Uterus (tissue), 4 donors: ENCODE measurements at places on chromosomes 4 and X. TPM values are rescaled to one million over a fixed set of nuclear protein-coding genes. Genes with fewer than 3 reads are reported as not detected.

GRCh38 chrX:114162068-114162735 lies 421.7 kb upstream of the HTR2C start:
- no peak for DNase-seq

DNA sequence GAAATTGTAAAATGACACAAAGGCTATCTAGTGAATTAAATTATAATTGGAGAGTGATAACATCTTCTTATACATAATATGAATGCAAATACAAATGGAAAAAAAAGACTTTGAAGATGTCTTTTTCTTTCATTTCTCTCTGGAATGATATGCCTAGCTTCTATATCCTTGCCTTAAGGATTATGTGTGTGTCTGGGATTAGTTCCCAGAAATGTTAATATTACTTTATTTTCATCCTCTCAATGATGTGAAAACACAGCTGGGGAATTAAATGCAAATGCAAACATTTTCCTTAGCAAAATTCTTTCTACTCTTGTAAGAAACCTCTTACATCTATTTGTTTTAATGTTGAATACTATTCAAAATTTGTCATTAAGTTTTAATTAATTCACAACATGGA lies 441.9 kb downstream of the FSTL5 start:
- DNase-seq, result no peak

DNA sequence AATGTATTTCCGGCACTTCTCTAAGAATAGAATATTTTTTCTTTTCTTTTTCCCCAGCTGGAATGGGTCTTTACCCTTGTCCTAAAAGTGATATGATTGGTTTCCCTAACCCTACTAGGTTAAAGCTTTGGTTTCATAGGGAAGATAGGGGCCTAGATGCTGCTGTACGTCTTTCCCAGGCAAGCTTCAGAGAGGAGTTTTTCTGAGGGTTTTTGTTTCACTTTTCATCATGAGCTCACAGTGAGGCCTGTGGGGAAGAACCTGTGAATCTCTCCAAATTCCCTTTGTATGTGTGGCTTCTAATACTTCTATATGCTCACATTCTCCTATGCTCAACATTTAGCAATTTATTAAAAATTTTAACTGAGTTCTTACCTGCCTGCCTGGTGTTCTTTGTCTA lies 320.0 kb upstream of the PCDH18 start:
- DNase-seq, result no peak

DNA sequence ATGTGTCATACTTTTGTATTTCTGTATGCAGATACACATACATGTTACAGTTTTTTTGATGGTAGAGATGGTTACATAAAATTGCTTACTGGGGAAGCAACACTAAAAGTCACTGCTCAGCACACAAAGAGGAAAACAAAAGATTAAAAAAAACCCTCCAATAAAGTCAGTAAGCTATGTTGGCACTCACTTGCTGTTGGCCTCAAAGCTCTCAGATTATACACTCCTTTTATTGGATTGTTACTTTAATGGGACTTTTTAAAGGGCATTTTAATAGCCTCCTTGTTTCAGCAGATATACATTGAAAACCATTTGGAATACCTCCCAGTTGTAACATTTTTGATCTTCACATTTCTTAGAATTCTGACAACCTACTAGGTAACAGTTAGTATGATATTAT lies 222.0 kb upstream of the HHIP start:
- no peak for DNase-seq

DNA sequence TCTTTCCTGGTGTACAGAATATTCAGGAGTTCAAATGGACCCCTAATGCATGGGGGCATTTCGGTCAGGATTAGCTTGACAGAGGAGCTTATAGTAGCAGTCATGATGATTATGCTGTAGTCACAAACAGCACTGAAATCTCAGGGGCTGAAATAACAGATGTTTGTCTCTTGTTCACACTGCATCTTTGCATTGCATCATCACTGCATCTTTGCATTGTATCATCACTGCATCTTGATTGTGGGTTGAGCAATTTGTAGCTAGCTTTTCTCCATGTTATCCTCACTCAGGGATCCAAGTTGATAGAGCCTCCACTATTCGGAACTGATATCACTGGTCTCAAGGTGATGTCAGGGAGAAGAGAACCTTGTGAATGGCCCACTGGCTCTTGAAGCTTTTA lies 160.9 kb downstream of the GATB start:
- no peak for DNase-seq

DNA sequence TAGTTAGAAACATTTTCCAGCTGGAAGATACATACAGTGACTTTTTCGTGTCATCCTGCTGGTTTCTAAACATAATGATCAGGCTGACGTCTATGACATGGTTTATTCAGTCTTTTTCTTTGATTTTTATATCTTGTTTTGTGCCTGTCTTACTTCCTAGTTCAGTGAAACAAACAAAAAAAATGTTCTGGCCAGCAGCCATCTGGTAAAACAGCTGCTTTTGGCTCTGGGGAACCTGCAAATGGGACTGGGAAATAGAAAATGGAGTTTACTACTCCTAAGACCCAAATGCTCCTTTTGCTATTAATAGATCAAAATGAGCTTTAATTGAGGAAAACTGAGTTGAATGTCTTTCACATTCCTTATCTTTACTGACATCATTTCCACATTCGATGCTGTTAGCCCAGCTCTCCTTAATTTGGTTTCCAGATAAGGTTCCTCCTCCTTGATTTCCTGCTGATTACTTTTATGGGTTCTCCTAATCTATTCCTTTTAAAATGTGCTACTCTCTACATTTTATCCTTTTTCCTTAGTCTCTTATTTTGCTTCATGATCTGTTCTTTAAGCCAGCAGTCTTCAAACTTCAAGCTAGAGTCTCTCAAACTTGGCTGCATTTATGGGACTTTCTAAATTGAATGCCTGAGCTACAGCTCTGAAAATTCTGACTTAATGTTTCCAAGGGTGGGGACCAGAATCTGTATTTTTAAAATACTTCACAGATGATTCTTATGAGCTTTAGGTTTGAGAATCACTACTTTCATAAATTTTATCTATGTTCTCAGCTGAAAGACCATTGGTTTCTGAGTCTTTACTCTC lies 499.5 kb downstream of the ANKRD50 start:
- peak; percentile 32 for DNase-seq

- DNase-seq, result no peak
These were observed 36.3 kb downstream of the SH3BGRL start for GRCh38 chrX:81238166-81238565.

DNA sequence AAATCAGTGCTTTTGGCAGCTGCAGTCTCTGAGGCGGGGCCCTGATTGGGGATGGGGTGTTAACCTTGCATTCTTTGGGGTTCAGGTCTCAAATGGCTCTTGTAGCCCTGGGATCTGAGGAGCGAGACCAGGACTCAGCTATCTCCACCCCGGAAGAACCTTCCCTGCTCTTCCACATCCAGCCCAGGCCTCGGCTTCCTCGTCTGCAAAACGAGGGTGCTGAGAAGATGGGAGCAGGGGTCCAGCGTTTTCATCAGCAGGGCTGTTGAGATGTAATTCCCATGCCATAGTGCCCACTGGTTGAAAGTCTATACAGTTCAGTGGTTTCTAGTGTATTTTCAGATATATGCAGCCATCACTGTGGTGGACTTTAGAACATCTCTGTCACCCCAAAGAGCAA lies 34.6 kb upstream of the WFS1 start:
- no peak for DNase-seq

DNA sequence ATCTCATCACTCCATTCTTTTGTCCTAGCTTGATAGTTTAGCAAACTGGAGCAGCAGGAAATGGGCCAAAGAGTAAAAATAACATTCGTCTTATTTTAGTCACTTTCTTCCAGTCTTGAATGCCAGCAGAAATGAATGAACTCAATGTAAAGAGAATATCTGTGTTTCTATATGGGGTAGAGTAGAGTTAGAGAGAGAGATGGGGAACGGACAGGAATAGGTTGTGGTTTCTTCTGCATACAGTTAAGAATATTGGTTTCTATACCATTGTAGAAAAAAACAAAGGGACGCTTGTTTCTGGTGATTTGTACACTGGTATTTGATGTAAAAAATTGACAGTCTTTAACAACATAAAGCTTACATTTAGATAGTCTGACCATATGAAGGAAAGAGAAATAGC lies 8.9 kb downstream of the GPR174 start:
- no peak for DNase-seq

DNA sequence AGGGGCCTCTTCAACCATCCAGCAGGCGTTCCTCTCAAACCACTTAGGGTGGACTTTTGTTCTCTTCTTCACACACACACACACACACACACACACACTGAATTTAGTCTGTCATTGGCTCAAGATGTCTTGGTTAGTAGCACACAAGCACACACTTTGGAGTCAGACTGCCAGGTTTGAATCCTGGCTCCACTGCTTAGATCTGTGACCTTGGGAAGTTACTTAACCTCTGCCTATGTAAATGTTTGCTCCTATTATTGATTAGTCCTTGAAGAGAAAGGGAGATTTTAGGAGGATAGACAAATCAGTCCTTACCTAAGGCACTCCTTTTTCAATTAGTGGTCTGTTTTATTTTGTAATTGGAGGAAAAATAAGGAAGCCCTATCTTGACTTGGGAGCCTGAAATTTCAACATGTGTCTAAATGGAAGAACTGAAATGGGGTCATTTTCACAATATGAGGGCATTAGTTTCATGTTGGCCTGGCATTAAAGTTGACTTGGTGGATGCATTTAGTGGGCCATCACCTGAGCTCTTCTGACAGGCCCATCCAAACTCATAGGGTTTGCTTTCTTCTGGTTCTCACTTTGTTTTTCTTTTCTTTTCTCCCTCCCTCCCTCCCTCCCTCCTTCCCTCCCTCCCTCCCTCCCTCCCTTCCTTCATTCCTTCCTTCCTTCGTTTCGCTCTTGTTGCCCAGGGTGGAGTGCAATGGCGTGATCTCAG lies 13.3 kb upstream of the TMEM131L start:
- DNase-seq, result no peak

- no peak for DNase-seq
These were observed 8.5 kb downstream of the PCDH10 start for GRCh38 chr4:133157460-133158160.

DNA sequence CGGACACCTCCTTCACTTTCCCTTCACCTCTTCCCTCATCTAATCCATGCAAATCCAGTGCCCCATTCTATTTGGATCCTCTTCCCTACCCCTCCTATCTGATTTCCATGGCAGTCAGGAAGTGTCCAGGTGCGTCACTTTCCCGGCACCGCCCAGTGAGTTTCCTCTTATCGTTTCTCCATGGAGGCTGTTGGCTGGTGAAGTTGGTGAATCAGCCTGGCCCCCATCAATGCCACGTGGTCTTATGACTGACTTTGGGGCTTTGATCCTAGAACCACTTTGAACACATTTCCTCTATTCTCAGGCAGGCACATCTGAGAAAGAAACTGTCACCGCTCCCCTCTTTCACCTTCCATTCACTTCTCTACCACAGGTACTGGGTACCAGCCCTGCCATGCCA lies 137.8 kb downstream of the CEP135 start:
- DNase-seq, result no peak

DNA sequence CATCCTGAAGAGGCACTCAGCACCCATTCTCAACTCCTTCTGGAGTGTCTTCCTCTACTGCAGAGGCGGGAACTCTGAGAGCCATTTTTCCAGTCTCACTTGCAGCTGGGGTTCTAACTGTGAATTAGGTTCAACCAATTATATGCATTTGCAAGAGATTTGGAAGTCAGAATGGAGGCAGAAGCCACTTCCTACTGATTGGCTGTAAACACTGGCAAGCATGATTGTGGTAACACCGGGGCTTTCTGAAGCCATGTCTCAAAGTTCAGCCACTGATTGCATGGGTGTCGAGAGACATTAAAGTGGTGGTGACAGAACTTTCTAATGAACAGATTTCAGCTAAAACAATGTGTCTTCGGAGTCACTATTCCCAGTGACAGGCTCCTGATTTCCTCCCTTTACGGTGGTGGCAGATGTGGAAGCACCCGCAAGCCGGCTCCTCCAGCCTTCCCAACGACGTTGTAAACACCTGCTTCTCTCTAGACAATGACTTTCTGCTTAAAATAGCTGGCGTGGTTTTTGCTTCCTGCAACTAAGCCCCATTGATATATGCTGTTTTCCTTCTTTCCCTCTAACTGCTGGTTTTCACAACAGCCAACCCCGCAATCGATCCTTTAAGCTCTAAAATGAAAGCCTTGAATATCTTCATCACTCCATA lies 92.0 kb downstream of the IRF2 start:
- no peak for DNase-seq

- DNase-seq, result no peak
These were observed 20.0 kb downstream of the TMEM154 start for GRCh38 chr4:152659806-152660205.

DNA sequence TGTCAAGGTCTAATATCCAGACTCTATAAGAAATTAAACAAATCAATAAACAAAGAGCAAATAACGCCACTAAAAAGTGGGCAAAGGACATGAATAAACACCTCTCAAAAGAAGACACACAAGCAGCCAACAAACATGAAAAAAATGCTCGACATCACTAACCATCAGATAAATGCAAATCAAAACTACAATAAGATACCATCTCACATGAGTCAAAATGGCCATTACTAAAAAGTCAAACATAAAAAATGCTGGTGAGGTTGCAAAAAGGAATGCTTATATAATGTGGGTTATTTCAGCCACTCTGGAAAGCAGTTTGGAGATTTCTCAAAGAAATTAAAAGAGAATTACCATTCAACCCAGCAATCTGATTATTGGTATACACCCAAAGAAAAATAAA lies 481.1 kb downstream of the STPG2 start:
- DNase-seq, result no peak

DNA sequence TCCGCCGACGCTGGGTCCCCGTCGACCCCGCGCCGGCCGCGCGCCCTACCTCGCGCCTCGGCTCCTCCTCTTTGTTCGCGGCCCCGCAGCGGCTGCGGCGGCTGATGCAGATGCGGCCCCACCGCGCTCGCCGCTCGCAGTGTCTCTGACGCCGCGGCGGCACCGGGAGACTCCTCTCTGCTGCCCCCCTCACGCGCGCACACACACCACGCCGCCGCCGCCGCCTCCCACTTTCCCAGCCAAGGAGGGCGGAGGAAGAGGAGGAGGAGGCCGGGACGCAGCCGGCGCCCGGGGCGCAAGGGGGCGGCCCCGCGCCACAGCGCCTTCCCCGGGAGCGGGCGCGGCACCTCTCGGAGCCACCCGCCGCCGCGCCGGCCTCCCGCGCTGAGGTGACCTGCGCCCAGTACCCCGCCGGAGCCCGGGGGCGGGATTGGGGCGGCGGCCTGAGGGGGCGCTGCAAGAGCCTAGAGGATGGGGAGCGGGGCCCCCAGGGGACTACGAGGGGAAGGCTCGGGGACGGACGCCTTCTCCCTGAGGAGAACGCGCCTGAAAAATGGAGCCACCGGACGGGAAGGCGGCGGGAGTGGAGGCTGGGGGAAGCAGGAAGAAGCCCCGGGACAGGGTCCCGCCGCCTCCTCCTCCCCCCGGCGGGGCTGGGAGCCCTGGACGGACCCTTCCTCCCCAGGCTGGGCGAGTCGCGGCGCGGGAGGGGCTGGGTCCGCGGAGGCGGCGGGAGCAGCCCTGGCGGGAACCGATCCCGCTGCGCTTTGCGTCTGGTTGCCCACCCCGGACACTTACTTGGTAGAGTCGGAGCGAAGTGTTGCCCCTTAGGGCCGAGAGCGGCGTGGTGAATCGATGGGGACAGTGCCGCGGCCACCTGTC lies at the start of gene SH3RF1:
SH3RF1 (minus strand) TSS at position 147 of the 882 bp plus-strand sequence. CDS start 1,744 bp downstream, outside the sequence.
- DNase-seq, result peak; percentile 90

The RAPGEF2 gene
- 61.4 TPM for total RNA-seq

The USP26 gene
- not detected for total RNA-seq

The NMU gene
- total RNA-seq, result not detected

The HTRA3 gene
- 28.5 TPM for total RNA-seq

The SEC24D gene
- 70.5 TPM for total RNA-seq

The MAGEB10 gene
- total RNA-seq, result not detected

The MAGEA1 gene
- total RNA-seq, result not detected

The NSG1 gene
- not detected for total RNA-seq
